ENCODE measurements at places on chromosomes 13 and 19. TPM values are rescaled to one million over a fixed set of nuclear protein-coding genes. Genes with fewer than 3 reads are reported as not detected.
A peak's percentile ranks its signal among the peaks of the same experiment; 100 is the strongest.

The THOP1 gene
- 134 TPM for total RNA-seq

The ICAM4 gene
- total RNA-seq, result 0.47 TPM

The CEACAM4 gene
- not detected for total RNA-seq

The APC2 gene
- total RNA-seq, result 5.9 TPM

- no peak for DNase-seq
Measured at GRCh38 chr13:41004875-41005693, 14.0 kb downstream of the ELF1 start.

- no peak for DNase-seq
Measured at GRCh38 chr19:55535173-55535964, 1.6 kb downstream of the SBK2 start.

DNA sequence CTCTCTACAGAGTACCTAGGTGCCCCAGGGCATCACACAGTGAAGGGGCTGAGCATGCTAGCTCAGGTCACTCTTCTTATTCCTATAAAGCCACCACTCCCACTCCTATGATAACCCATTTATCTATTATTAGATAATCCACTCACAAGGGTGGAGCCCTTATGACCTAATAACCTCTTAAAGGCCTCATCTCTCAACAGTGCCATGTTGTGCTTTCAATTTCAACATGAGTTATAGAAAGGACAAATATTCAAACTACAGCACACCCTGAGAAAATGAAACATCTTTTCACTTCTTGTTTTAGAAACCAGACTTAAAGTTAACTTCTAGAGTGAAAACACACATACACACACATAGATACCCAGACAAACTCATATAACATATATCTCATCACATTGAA is 1494.9 kb upstream of the MIR17HG start:
- DNase-seq, result no peak

DNA sequence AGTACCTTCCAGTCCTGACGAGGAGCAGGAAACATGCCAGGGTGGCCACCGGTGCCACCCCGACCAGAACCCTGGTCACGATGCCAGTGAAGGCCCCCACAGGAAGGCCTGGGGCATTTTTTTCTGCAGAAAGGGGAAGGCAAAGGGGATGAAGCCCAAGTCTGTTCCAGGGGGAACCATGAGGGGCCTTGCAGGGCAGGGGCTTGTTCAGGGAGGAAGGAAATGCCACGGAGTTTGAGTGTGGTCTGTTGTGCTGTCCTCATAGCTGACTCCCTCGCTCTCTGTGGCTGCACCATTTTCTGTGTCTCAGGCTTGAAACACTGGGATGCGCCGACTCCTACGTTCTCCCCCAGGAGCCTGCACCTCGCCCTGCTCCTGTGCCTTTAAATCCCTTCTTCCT is 27.5 kb upstream of the CEACAM1 start:
- DNase-seq, result no peak

DNA sequence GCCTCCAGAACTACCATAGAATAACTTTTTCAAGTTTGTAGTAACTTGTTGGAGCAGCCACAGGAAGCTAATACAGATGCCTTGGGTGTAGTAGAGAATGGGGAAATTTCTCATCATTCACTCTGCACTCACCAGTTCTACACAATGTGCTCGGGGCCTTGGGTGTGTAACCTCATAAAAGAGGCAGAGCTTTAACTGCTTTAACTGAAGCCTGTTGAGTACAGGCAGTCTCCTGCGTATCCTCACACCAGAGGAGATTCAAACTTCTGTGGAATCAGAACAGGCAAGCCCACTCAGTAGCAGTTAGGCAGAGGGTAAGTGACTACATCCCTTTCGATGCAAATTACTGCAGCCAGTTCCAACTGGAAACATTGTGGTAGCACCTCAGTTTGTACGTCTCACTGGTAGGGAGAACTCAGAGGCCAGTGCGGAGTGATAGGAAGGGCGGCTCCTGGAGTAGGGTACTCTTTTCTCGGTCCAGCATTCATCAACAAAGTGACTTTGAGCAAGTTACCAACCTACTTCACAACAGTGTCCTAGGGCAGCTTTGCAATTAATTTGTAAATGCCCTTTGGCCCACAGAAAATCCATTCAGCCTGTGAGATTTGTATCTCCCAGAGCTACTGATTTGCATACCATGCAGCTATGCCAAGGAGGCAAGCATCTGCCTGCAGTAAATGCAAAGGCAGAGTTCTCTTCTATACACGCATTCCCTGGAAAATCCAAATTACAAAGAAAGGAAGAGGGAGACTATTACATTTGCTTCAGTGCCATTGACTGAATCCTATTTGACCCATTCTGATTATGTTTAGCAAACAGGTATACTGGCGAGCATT is 904.3 kb downstream of the DIAPH3 start:
- no peak for DNase-seq

DNA sequence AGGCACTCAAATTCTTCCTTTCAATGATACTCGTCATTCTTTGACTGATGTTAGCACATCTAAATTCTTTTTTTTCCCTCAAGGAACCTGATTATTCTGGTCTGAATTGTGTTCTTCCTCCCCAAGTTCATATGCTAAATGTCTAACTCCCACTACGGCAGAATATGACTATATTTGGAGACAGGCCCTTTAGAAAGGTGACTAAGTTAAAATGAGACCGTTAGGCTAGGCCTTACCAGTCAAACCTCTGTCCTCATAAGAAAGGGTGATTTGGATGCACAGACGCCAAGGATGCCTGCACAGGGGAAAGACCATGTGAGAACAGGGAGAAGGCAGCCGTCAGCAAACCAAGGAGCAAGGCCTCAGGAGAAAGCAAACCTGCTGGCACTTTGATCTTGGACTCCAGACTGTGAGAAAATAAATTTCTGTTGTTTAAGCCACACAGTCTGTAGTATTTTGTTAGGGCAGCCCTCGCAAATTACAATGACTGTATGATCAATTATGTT is 13.1 kb upstream of the FOXO1 start:
- no peak for DNase-seq

DNA sequence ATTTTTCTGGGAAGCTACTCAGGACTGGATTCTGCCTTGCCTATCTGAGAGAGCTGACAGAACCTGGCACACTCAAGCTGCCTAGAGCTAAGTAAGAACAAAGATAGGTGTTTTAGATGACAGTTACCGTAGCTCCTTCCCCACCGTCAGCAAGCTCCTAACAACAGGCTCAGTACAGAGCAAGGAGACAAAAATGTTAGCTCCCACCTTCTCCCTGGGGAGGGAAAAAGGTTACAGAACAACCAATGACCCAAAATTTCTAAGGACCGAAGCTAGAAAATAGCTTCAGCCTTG is 1058.2 kb upstream of the PCDH20 start:
- no peak for DNase-seq

GRCh38 chr19:7910321-7911161 is 4.1 kb upstream of the TGFBR3L start:
- DNase-seq, result no peak

DNA sequence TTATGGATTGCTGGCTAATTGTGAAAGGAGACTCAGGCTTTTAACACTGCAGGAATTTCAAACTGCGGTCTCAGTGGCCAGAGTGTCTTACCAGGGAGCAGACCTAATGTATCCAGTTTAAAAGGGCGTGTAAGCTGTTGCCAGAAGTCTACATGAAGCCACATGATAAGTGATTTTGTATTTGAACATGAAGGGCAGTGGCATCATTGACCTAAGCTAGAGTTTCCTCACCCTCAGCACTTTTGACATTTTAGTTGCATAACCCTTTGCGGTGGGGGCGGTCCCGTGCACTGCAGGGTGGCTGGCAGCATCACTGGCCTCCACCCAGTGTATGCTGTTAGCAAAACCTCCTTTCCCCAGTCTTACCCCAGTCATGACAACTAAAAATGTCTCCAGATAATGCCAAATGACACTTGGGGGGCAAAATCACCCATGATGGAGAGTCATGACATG is 23.7 kb upstream of the GPR18 start:
- peak; percentile 44 for DNase-seq

DNA sequence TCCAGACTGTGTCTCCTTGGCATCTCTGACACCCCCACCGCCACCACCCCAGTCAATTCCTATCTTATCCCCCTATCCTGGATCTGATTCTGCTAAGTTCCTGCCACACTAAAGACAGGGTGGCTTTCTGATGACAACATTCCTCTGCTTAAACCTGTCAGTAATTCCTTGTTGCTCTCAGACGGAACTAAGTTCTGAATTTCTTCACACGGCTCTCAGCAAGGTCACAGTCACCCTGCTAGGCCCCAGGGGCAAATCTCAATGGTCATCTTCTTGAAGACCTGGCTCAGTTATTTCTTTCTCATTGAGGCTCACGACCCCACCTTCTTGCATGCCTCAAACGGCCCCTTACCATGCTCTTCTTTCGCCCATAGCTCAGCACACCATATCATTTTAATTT is 7.6 kb downstream of the ALOX5AP start:
- no peak for DNase-seq

DNA sequence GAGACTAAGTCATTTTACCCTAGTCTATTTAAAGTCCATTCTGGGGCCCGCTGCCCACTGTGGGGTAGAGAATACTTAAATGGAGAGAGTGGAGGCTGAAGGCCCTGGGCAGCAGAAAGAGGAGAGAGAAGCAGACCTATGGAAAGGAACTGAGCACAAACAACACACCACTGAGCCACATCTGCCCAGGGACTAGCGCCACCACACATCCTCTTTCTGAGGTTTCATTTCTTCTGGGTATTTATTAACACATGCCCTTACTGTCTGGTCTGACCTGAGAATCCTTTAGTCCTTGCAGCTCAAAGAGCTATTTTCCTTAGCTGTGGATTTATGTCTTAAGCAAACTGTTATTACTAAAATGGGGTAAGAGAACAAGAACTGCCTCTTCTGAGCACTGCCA is 154.0 kb downstream of the NALCN start:
- no peak for DNase-seq

DNA sequence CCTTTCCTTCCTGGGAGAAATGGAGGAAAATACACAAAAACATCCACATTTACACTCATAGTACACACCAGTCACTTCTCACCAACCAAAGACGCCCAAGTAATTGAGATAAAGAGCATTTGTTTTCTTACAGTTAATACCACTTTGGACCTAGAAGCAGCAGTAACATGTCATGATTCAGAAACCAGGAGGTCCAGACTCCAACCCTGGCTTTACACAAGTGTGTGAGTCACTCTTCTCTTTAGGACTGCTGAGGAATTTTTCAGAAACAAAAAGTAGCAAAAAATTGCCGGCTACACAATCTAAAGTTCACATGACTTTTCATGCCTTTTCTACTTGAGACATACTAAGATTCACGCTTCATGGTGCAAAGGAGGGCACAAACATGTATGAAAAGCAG is 42.1 kb downstream of the TUBGCP3 start:
- no peak for DNase-seq

- no peak for DNase-seq
Measured at GRCh38 chr13:27868641-27869435, 51.0 kb upstream of the PDX1 start.

DNA sequence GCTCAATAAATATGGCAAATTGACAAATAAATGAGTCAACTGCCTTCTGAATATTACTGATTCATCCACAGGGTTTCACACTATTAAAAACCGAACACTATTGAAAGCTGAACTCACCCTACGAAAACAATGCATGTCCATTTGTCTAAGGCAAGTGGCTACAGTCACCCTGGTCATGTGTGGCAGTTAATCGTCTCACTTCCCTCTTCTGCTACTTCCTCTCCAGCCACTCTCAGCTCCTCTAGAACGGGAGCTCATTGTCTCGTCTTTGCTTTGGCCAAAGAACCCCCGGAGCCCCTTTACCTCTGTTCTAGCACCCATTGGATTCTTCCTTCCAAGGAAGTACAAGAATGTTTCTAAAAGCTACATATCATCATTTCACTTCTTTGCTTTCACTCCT is 74.4 kb upstream of the ZNF599 start:
- no peak for DNase-seq

DNA sequence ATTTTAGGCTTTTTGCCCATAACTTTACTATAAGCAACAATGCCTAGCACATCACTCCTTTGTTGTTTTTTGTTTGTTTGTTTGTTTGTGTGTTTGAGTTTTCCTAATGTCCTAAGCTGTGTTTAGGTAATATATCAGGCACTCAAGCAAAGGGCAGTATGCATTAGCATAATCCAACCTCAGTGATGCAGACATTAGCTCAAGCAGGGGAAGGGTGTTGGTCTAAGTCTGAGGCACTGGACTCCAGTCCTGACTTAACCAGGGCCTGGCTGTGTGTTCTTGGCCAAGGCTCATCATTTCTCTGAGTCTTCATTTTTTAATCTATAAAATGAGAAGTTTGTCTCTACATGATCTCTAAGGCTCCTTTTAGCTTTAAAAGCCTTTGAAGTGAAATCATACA is 65.9 kb upstream of the RFC3 start:
- no peak for DNase-seq

GRCh38 chr19:55467236-55468053 is 2.9 kb upstream of the C19orf85 start:
- peak; percentile 79 for DNase-seq

Data from testis (tissue), 5 donors.